ENCODE measurements at places on chromosomes 11 and 22.
A peak's percentile ranks its signal among the peaks of the same experiment; 100 is the strongest.

- DNase-seq, result no peak
Measured at GRCh38 chr11:60230681-60231080, 12.3 kb downstream of the MS4A4E start.

- DNase-seq, result no peak
Measured at GRCh38 chr11:66864924-66865697, 8.2 kb downstream of the LRFN4 start.

DNA sequence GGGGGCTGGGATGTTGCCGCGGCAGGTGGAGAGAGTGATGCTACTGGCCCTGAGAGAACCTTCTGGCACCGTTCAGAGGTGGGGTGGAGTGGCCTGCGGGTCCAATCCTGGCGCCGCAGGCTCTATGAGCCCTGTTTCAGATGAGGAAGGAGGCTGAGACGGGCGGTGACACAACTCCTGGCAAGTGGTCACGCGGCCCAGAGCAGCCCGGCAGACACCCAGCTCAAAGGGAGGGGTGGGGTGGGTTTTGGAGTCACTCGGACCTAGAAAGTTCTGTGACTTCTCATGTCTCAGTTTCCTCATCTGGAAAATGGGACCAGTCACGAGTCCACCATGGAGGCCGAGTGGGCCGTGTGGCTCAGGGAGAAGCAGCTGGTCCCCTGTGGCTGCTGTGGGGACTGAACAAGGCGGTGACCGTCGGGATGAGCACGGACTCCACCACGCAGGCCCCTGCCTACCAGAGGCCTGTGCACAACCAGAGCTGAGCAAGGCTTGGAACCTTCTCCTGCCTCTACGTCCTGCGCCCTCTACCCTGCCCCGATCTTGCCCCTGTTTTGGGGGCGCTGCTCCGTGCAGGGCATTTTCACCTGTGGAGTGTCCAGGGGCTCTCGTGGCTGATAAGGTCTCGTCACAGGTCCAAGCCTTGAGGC is 3.7 kb downstream of the TSPO start:
- DNase-seq, result no peak

DNA sequence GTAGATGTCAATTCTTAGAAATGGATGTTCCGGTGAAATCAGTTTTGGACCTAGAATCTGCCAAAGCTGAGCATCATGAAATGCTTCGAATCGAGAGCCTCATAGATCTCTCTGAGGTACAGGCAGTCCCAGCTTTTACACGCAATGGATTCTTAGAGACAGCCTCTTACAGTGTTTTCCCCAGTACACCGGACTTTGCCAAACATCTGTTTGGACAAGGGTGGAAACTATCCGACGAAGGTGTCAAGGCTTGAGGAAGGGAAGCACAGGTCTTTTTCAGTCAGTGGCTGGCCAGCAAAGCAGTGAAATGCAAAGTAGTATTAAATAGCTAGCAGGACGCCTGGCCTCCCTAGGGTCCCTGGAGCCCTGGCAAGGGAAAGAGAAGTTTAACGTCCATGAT is 4.9 kb downstream of the GRK3 start:
- DNase-seq, result no peak

DNA sequence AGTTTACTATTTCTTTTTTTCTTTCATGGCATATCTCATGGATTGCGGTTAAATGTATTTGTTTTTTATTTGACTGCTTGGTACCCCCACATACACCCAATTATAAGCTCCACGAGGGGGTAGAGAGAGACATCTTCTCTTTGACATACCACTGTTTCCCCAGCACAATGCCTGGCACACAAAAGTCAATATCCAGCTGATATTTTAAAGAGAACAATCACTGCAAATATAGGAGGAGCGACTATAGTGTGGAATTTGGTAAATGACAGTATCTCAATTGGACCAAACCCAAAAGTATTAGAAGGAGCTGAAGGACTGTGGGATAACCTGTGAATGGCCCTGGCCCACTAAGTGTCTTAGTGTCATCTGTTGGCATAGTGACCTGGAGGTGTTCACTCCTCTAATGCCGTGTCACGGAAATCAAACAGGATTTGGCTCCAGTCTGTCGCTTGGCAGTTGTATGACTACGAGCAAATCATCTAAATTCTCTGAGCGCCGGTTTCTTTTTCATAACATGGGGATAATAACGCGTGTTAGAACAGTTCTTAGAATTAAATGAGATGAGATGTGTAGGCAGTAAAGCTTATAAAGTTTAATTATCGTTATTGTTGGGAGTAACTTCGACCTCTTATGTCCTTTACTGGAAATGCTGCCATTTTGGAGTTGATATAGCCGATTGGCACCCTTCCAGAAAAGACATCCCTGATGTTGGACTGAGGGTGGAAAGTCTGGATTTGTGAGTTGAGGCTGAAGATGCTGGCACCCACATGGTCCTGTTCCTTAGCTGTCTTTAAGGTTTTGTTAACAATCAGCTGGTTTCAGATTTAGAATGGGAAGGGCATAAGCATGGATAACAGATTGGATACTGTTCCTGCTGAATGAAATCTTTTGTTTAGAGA is 144.5 kb downstream of the DBX1 start:
- no peak for DNase-seq

GRCh38 chr11:114880442-114880841 is 202.1 kb downstream of the NXPE2 start:
- no peak for DNase-seq

GRCh38 chr11:78869293-78869692 is 294.6 kb upstream of the NARS2 start:
- no peak for DNase-seq

DNA sequence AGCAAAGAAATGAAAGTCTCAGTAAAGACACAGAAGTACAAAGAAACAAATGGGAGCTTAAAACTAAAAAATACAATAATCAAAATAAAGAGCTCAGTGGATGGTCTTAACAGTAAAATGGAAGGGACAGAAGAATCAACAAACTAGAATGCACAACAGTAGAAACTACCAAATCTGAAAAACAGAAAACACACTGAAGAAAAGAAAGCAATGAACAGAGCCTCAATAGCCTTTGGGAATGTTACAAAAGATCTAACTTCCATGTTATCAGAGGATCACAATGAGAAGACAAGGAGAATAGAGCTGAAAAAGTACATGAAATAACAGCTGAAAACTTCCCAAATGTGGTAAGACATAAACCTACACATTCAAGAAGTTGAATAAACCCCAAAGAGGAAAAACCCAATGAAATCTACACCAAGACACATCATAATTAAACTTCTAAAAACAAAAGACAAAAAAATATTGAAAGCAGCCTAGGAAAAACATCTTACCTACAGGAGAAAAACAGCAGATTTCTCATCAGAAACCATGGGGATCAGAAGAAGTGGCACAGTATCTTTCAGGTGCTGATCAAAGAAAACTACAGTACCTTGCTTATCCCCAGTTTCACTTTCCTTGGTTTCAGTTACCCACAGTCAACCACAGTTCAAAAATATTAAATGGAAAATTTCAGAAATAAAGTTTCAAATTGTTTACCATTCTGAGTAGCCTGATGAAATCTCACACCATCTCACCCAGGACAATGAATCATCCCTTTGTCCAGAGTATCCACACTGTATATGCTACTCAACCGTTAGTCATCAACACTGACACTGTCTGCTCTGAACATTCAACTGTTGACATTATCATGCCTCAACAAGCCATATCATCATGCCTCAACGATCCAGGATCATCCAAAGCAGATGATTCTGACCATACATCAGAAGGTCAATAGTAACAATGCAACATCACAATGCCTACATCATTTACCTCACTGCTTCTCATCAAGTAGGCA is 22.2 kb downstream of the RRAS2 start:
- no peak for DNase-seq

- no peak for DNase-seq
Measured at GRCh38 chr11:119739021-119739703, 10.2 kb upstream of the NECTIN1 start.

GRCh38 chr22:49152127-49152938 is 675.3 kb downstream of the BRD1 start:
- no peak for DNase-seq

DNA sequence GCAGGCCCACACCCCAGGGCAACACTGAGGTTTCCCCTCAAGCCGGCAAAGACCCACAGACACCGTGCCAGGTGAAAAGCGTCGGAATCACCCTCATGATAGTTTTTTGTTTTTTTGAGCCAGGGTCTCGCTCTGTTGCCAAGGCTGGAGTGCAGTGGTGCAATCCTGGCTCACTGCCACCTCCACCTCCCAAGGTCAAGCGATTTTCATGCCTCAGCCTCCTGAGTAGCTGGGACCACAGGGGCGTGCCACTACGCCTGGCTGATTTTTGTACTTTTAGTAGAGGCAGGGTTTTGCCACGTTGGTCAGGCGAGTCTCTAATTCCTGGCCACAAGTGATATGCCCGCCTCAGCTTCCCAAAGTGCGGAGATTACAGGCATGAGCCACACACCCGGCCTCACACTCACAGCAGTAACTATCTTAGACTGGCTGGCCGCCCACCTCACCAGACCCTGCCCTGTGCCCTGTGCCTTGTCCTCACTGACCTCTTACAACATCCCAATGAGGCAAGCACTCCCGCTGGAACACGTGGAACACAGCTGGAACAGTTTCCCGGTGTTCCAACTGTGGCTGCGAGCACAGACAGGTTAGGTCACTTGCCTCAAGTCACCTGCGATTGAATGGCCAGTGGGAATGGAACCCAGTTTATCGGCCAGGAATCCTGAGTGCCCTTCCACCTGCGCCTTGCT is 21.1 kb downstream of the LRRC10B start:
- DNase-seq, result no peak

GRCh38 chr11:116948391-116948790 is 111.0 kb upstream of the APOA1 start:
- peak; percentile 57 for DNase-seq

DNA sequence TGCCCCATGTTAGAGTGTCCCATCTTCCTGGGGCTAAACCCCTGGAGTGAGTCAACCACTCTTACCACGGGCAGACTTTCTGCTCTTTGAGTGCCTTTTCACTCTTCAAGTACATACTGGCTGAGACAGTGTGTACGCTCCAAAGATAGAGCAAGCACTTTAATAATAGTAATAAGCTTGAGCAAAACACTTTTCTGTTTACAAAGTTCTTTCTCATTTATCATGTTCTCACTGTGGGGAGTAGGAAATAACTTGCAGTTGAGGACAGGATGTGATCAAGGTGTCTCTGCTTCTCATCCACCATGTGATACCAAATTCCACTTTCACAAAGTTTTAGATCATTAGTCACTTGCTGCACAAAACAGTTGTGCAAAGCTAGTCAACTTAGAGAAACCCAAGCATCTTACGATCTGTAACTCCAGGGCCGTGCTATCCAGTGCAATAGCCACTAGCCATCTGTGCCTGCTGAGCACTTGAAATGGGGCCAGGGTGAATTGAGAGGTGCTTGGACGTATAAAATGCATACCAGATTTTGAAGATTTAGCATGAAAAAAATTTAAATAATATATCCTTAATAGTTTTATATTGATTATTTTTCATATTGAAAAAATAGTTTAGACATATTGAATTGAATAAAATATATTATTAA is 135.3 kb downstream of the KIF18A start:
- DNase-seq, result no peak

GRCh38 chr11:116192509-116193210 is 580.1 kb downstream of the BUD13 start:
- no peak for DNase-seq

DNA sequence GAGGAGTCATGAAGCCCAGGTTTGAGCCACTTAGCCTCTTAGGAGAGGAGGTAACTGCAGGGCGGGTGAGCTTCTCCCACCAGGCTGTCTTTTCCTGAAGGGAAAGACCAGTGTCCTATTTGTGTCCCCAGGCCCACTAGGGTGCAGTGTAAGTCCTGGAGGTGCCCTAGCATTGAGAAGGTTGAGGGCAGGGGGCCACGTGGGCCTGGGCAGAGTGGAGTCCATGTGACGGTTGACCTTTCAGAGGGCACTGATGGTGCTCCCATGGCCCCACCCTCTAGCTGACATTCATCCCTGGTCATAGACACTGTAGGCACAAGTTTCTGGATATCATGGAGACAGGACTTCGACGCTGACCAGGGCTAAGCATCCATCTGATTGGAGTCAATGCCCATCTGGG is 44.1 kb upstream of the TP53I11 start:
- DNase-seq, result no peak

DNA sequence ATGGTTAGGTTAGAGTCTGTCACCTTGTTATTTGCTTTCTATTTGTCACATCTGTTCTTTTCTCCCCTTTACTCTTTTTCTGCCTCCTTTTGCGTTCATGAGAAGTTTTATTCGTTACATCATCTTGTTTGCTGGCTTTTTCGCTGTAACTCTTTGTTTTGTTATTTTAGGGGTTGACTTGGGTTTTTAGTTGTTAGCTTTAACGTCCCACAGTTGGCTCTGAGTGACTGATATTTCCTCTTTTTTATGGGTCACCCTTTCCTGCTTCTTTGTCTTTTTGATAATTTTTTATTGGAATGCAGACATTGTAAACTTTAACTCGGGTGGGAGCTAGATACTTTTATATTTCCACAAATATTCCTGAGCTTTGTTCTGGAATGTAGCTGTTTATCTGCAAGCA is 13.3 kb upstream of the TNNT3 start:
- DNase-seq, result no peak

- no peak for DNase-seq
Measured at GRCh38 chr11:92225125-92225567, 528 bp downstream of the FAT3 start.

- no peak for DNase-seq
Measured at GRCh38 chr11:86124251-86125233, 55.7 kb upstream of the PICALM start.

GRCh38 chr11:44361813-44362212 is 51.9 kb upstream of the ALX4 start:
- DNase-seq, result no peak

GRCh38 chr11:92253945-92254344 is 29.3 kb downstream of the FAT3 start:
- no peak for DNase-seq

DNA sequence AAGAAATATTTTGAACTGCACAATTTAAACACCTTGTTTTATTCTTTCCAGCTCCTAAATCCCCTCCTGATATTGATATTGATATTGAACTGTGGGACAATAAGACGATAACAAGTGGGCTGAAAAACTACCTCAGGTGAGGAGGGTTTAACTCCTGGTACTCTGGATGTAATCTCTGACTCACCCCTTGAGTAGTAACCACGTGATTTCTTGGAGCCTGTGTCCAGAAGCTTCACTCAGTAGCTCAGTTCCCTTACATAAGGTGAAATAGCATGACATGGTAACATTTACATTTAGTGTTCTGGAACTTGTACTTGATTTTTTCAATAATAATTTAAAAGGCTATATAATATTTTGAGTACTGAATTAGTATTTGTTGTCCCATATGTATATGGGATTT is 168.0 kb downstream of the PGR start:
- DNase-seq, result no peak

GRCh38 chr11:13837286-13837685 is 125.2 kb upstream of the SPON1 start:
- no peak for DNase-seq

- DNase-seq, result peak; percentile 11
Measured at GRCh38 chr11:46889689-46890475, 28.5 kb downstream of the LRP4 start.
